Regular cardiac myocyte (primary cell): ENCODE measurements at places on chromosomes 3 and 15. TPM values are rescaled to one million over a fixed set of nuclear protein-coding genes. Genes with fewer than 3 reads are reported as not detected.

Gene MRPS25
- total RNA-seq = 18.3 and 37.6 TPM in 2 replicates

Gene SPG11
- total RNA-seq = 59.0 and 78.1 TPM in 2 replicates

Gene RAD51
- 1.1 and 14.2 TPM in 2 replicates for total RNA-seq

Gene ZKSCAN7
- 5.2 and 7.0 TPM in 2 replicates for total RNA-seq
